ENCODE measurements at places on chromosomes 16 and 17.

DNA sequence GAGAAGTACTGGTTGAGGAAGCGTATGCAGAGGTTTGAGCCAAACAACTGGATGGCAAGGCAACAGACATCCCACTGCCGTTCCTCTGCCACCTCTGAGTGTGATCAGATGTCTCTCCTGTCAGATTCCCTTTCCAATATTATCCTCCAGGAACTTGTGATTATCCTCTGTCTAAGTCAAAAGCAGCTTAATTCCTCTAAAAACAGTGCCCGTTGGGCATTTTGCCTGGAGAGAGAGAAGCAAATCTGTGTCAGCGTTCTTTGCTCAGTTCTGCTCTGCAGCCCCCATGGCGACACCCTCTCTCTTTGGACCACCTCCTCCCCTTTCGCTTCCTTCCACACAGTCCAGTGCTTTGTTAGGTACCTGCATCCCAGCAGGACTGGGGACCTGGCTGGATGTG, 56.1 kb upstream of the TBX2 start:
- DNase-seq, result no peak

GRCh38 chr16:10982465-10983150, 38.2 kb downstream of the CLEC16A start:
- DNase-seq, result no peak

DNA sequence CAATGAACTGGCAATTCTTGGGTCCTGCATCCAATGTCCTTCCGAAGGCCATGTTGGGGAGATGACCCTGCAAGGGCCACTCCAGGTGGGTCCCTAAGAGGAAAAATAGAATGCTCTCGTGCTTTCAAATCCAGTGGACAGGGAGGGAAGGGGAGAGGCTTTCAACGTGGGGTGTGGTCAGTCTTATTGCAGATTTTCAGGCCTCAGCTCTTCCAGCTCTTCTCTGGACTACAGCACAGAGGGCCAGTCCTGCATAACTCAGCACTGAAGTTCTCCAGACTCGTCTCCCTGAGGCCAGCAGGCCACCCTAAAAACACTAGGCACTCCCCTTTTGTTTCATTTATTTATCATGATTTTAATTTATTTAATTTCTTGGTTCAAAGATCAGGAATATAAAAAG, 43.1 kb downstream of the SRL start:
- DNase-seq, result no peak

DNA sequence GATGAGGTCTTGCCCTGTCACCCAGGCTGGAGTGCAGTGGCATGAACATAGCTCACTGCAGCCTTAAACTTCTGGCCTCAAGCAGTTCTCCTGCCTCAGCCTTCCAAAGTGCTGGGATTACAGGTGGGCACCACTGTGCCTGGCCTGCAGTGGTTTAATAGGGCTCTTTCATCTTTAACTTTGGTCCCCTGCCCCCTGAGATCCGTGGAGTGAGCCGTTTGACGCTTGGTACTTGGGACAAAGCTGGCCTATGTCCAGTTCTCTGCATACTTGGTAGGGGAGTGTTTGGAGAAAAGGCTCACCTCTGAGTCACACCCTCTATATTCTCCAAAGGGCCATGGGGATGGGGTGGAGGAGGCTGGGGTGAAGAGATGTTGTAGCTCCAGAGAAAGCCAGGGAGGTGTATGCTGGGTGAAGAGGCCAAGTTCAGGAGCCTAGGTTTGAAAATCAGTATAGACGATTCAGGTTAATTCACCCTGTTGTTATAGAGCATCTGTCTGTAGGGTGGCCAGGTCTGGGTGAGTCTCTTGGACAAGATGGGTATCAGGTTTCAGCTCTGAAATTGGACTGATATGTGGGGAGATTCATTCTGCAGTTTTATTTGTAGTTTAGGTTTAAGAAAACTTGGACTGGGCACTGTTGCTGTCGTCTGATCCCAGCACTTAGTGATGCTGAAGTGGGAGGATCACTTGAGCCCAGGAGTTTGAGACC, 17.6 kb downstream of the ABCC1 start:
- DNase-seq, result peak; percentile 64

GRCh38 chr17:78882540-78883088, 20.4 kb downstream of the CEP295NL start:
- DNase-seq, result no peak

- no peak for DNase-seq
Observed at GRCh38 chr16:3737181-3737580, 19.9 kb upstream of the TRAP1 start.

DNA sequence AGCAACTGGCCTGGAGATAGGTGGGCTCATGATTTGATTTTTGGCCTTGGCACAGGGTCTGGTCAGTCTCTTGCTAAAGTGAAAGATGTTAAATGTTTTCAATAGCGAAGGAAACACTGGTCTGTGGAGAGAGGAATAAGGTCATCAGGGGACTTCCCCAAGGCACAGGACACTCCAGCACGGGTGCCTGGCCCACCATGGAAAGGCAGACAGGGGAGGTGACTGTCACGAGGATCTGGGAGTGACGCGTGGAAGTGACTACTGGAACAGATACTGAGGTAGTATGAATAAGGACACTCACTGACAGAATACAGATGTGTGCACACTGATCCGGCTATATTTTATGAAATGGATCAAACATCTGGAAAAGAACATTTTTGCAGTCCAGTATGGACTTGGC, 16.7 kb upstream of the ICAM2 start:
- DNase-seq, result no peak

DNA sequence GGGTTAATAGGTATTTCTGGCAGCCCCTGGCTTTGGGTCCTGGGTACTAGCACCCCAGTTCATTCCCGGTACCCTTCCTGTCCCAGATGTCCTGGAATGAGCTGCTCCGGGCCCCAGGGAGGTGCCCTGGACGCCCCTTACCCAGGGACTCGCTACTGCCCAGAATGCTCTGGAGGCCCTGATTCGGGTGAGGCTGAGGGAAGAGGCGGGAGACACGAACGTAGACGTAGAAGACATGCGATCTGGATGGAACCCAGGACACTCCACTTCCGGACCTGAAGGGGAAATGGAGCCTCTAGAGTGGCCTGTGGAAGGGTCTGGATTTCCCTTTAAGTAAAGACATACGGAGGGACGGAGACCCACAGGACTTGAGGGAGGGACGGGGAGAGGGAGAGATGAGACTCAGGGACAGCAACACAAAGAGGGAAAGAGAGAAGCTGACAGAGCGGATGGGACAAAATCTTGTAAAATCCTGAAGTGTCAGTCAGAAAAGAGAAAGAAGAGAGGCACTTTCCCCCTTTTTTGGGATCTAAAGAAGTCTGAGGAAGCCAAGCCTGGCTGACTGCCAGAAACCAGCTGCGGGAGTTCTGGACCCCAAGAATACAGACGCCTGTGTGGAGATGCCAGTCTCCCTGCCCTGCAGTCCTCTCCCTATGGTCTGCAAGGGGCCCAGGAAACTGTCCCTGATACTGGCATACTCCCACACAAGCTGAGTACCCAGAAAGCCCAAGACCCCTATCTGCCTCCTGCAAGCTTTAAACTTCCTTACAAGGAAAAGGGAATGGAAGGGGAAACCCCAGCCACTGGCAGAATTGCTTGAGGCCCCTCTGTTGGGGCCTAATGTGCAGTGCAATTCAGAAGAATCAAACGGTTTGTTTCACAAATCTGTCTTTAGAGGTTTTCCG, 1.0 kb upstream of the HOXB13 start:
- DNase-seq, result no peak

DNA sequence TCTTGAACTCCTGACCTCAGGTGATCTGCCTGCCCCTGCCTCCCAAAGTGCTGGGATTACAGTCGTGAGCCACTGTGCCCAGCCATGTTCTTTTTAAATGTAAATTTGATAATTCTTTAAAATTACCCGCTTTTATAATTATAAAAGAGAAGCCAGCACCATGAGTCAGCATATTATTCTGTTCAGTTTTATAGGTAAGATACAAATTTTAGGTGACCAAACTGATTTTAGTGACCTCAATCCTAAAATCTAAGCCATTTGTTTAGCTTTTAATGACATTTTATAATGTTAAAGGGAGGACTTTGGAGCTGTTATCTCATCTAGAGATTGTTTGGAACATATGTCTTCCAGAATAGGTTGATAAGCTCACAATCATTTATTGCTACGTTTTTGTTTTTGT, 20.8 kb upstream of the PPM1E start:
- DNase-seq, result no peak

Data from NCI-H460 (cell line).